ENCODE measurements at places on chromosomes 16 and 17. TPM values are rescaled to one million over a fixed set of nuclear protein-coding genes. Genes with fewer than 3 reads are reported as not detected.

SPATA22 gene
- total RNA-seq, result not detected

PRR35 gene
- not detected for total RNA-seq

MT3 gene
- total RNA-seq, result not detected

SLC7A6OS gene
- total RNA-seq, result 17.4 TPM

SLC13A2 gene
- total RNA-seq, result not detected

ATP1B2 gene
- not detected for total RNA-seq

ITGAX gene
- under 0.01 TPM for total RNA-seq

TMEM114 gene
- total RNA-seq, result not detected

KRTAP4-1 gene
- total RNA-seq, result not detected

RHBDF2 gene
- 10.8 TPM for total RNA-seq

TMEM204 gene
- total RNA-seq, result under 0.01 TPM

All from bronchial epithelial cell (primary cell).